SW480 (cell line): ENCODE measurements at places on chromosomes 16 and 17.
A peak's percentile ranks its signal among the peaks of the same experiment; 100 is the strongest.

- DNase-seq = no peak
These were observed 42.9 kb upstream of the IL21R start for GRCh38 chr16:27359051-27359450.

DNA sequence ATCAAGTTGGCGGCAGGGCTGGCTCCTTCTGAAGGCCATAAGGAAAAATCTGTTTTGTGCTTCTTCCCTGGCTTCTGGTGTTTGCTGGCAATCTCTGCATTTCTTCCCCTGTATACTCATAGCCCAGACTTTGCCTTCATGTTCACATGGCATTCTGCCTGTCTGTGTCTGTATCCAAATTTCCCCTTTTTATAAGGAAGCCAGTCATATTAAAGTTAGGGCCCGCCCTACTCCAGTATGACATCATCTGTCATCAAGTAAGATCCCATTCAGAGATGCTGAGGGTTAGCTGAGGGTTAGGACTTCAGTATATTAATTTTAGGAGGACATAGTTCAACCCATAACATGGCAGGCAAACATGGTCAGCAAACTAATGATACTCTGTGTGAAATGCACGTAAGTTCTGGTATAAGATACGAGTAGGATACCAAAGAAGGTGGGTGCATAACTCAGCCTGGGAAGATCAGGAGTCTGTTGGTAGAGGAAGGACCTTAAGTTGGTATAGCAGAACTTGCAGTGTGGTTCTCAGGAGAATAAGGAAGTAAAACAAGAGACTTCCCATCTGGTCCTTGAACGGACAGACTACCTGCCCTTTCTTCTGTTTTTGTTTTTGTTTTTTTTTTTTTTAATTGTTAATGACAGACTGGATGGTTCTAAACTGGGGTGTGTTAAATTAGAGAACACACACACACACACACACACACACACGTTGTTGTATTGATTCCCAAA is 13.9 kb downstream of the MAP2K6 start:
- DNase-seq = no peak

DNA sequence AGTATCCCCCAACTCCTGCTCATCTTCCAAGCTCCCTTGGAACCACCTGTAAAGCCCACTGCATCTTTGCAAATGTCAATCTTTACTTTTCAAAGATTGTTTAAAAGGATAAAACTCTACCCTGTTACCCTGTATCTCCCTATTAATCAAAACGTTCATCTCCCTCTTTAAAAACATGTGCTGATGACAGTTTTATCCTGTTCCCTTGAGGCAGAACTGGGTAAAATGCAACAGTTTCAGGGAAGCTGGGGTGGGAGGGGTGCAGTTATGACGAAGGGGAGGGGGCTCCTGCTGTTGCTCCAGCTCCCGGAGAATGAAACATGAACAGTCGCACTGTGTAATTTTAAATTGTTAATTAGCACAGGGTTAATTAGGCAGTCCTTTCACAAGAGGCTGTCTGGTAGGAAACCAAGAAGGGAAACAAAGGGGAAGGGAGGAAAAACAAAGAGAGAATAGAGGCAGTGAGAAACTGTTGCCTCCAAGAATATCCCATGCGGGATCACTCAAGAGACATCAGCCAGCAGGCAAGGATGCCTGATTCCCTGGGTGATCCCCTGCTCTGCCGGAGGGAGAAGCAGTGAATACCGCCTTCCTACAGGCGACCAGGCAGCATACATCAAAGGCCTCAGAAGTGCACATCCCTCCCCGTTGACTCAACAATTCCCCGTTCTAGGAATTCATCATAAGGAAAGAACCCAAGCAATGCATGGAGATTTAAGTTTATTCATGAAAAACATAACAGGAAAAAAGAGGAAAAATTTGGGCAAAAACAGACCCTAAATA is 84.2 kb downstream of the ZFHX3 start:
- peak; percentile 49 for DNase-seq

DNA sequence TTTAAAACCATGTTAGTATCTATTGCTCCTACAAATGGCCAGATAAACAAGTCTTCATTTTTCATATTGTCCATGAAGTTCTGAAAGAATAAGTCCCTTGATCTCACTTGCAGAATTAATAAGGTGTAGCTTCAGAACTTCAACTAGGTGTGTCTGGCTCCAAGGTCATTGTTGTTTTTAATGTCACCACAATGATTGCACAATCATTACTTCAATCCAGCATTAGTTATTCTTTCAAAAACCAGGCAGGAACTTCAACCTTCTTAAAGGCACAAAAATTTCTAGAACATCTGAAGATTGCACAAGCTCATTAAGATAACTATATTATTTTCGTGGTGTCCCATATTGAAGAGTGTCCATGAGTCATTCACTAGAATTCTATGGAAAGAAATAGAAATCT is 1386.4 kb downstream of the CDH11 start:
- DNase-seq = peak; percentile 0

DNA sequence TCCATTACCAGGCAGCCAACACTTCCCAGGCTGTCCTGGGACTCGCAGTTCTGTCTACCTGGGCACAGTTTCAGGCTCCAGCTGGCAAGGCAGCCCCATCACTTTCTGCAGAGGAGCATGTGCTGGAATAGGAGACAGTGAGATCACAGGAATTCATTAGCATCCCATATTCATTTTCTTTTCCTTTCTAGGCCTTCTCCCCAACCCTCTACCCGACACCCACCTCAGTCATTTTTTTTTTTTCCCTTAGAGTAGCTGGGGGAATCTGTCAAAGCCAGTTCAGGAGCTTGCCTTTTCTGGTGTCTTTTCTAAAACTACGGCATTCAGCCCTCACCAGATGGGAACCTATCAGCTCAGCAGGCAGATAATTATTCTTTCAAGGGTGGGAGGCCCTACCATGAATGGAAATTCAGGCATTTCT is 42.4 kb upstream of the FBXO47 start:
- DNase-seq = no peak

DNA sequence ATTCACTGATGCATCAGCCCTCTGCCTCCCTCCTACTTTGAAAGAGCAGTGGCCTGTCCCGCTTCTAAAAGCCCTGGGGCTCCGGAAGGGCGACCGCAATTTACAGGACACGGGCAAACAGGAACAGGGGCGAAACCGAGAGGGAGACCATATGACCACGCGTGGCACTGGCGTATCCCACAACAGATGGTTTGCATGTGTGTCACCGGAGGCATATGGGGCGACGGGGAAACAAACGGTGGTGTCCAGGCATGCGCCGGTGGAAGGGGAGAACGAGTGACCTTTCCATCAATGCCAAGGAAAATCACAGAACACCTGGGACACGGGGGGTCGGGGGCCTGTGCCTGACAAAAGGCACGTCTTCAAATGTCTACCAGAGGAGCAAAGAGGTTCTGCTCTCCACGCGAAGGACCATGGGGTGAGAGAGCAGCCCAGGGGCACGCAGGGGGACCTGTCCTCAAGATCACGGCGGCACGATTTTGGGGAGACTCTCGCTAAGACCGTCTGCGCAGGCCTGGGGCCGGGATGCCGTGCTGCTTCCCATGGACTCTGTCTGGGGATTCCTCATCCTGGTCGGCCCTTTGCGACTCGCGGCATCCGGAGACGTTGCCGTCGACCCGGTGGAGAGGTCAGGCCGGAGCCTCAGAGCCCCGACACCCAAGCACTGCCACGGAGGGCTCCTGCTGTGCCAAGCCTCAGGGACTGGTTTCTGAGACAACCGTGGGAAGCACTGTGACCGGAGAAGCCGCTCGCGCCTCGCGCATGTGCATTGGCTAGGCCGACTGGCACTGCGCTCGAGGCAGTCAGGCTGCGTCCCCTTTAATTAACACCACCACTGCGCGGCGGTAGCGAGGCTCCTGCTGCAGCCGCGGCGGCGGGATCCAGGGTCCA is 12.8 kb upstream of the KCNJ18 start:
- DNase-seq = no peak

DNA sequence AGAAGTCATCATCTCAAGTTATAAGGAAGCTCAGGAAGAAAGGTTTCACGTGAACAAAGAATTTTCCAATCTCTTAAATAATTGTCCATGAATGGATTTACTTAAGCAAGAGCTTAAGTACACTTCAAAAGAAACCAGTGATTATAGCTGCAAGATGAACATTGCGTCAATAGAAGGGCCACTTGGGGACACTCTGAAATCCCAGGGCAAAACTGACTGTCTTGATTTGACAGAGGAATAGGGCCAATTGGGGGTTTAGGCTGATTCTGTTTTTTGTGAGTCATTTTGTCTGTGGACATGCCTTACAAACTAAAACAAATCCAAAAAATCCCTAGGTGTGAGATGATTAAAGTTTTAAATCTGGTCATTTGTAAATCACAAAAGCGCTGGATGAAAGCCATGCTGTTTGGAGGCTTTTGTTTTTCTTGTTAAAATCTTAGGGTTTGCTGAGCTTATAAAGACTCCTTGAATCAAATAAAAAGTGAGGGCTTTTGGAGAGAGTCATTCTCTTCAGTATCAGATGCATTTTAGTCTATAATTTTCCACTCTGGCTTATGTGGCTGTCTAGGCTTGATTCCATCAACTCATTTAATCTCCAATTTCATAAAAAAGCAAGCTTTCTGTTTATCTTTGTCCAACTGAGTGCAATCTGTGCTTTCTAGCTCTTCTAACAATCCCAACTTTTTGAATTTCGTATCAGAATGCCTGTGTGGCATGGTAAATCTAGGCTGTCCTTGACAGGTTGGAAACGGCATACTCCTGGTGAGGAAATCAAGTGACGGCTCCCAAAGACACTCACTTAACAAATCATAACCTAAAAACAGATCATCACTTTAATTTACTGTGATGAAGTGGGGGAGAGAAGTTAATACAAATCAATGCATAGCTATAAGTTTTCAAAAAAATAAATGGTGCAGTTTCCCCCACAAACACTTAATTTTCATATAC is 98.2 kb upstream of the SOX9 start:
- DNase-seq = no peak

DNA sequence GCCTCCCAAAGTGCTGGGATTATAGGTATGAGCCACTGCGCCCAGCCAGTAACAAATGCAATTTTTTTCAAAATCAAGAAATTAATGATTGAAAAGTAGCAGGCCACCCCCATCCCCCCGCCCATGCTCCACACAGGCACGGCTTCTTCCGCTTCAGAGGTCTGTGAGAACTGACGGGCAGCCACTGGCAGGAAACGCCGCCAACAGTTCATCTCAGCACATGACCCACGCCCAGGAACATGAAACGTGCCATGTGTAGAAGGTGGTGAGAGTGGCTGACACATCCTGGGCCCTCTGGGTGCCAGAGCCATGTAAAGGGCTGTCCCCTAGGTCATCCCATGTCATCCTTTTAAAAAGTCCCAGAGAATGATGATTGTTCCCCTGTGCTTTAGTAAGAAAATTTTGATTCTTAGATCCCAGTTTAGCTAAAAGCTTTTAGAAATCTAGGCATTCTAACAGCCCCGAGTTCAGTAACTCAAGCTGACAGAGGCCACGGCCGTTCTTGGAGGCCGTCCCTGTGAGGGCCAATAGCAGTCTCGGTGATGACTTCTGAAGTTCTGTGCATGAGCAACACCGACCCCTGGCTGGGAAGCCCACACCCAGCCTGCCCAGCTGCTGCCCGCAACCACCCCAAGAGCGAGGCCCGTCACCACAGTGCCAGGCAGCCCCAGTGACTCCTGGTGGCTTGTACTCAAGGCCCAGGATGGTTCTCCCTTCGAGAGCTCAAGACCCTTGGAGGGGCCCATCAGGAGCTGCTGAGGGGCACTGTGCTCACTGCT is 52.1 kb downstream of the KLHDC4 start:
- no peak for DNase-seq

DNA sequence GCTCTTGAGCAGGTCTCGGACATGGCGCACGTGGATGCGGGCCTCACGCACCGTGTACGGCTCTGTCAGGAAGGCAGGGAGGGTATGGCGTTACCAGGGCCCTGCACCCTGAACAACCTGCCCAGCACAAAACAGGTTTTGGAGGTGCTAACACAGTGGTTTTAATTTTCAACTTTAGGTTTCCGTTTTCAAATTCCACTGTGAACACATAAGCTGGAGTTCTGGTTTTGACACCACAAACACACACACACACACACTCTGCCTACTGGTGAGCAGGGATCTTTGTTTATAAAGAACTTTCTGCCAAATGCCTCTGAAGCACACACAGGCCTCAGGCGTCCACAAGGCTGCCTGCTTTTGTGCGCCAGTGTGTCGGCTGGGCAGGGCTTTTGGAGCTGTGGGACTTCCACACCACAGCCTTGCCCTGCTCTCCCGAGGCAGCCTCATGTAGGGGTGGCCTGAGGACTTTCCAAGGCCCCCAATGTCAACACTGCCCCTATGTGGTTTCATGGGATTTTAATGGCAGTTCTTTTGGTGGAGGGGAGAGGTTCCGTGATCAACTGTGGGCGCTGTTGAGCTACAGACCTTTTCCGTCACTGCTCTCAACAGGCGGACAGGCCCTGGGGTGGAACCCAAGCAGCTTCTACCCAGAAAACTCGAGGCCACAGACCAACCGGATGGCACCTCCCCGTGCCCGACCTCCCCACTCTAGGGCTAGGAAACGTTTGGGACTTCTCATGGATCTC is 9.4 kb downstream of the CLUH start:
- no peak for DNase-seq

GRCh38 chr16:1532771-1533170 is 695 bp upstream of the TMEM204 start:
- no peak for DNase-seq

DNA sequence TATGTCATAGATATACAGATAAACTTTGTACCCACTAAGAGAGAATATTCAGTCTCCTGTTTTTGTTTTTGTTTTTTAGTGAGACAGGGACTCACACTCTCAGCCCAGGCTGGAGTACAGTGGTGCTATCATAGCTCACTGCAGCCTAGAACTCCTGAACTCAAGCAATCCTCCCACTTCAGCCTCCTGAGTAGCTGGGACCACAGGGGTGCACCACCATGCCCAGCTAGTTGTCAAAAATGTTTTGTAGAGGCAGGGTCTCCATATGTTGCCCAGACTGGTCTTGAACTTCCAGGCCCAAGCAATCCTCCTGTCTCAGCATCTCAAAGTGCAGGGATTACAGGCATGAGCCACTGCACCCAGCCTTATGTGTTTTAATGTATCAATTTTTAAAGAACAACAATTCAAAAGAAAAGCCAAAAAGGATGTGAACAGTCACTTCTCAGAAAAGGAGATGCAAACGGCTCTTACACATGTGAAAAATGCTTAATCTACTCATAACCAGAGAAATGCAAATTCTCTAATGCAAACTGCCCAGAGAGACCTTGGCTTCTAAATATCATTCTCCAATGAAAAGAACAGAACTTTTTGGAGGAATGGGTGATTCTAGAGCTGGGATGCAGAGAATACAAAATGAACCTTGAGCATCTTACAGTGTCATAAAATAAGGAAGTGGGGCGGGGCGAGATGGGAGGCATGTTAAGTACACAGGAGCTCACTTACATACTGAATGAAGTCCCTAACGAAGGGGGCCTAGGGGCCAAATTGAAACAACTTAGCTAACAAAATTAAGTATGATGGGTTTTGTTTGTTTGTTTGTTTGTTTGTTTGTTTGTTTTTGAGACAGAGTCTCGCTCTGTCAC is 7.3 kb upstream of the CMTM3 start:
- DNase-seq = no peak

GRCh38 chr16:11870399-11870798 is 19.1 kb upstream of the RSL1D1 start:
- DNase-seq = no peak
